ENCODE measurements at places on chromosomes 4 and X.
A peak's percentile ranks its signal among the peaks of the same experiment; 100 is the strongest.

DNA sequence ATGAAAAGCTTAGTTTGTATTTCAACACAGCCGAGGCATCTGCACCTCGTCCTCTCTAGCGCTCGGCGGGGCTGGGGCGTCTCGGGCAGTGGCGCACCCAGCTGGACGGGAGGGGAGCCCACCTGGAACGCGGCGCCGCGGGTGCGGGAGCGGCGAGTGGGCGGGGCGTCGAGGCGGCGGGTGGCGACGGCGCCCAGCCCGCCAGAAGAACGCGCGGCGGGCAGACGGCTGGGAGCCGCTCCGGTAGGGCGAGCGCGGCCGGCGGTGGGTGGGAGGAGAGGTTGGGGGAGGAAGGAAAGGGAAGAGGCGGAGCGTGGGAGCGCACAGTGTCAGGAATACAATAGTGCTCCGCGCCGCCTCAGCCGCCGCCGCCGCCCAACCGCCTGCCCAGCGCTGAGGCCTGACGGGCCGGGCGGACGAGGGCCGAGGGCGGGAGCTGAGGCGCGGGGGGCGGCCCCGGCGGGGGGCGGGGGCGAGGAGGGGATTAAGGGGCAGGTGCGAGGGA is at the start of gene JADE3:
TSS of gene JADE3 (plus strand) at position 324 of the 505 bp plus-strand sequence. CDS start 72,474 bp downstream, outside the sequence.
- peak; percentile 67 for DNase-seq

DNA sequence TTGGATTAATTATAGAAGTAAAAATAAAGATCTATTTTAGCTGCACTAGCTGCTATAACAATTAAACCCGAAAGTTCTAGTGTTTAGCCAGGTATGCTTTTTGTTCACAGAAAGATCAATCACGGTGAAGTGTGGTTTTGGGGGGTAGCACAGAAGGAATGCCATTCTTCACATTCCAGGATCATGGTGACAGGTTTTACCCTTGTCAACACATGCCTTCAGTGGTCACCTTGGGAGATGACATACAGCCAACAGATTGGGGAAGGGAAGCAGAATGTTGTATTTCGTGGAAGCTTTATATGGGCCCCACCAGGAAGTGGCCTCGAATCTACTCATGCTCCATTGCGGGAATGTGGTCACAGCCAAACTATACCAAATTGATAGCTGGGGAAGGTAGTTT is 753.6 kb downstream of the RAPGEF2 start:
- DNase-seq = no peak

DNA sequence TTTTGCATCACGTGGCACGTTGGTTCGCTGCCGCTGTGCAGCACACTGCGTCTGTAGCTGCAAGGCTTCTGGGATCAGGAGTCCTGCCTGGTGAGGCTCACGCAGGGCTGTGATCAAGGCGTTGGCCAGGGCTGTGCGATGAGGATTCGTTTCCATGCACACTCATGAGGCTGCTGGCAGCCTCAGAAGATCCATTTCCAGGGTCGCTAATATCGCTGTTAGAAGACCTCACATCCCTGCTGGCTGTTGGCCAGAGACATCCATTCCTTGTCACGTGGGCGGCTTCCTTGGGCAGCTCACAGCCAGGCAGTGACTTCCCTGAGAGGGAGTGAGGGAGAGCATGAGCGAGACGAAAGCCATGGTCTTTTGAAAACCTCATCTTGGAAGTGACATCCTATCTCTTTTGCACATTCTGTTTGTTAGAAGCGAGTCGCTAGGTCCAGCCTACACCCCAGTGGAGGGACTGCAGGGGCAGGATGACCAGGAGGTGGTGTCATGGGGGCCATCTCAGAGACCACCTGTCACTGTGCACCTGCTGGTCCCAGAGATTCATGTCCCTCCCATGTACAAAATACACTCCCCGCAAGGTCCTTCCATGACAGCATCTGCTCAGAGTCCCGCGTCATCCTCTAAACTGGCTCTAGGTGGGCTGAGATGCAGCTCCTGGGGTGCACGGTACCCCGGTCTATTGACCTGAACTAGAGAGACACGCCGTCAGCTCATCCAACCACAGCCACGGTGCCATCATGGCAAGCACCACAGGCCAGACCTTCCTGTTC is 12.2 kb downstream of the RGS12 start:
- peak; percentile 22 for DNase-seq

- no peak for DNase-seq
Observed at GRCh38 chr4:6507345-6507744, 34.9 kb upstream of the PPP2R2C start.

GRCh38 chr4:184403384-184403781 is 71.0 kb downstream of the IRF2 start:
- DNase-seq = peak; percentile 67

DNA sequence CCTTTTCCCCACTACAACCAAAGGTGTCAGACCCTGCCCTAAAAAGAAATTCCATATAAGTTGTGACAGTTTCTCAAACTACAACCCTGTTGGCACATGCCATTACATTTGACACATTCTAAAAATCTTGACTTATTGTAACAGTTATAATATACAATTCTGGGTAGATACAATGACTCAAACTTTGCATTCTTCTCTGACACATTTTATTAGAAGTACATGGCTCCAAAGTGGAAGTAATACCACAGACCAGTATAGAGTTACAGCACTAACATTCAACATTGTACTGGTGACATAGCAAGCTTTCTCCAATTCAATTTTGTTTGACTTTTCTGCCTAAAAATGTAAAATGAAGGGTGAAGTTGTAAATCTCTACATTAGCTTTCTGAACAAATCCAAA is 196.6 kb upstream of the ETNPPL start:
- DNase-seq = peak; percentile 53

- DNase-seq = no peak
Observed at GRCh38 chr4:128583753-128584712, 225.5 kb upstream of the JADE1 start.

GRCh38 chr4:46852800-46853199 is 56.2 kb downstream of the COX7B2 start:
- DNase-seq = no peak

- peak; percentile 49 for DNase-seq
Observed at GRCh38 chr4:52606726-52607125, 52.4 kb downstream of the USP46 start.

- DNase-seq = no peak
Observed at GRCh38 chr4:180999217-180999616, 1244.0 kb upstream of the TENM3 start.

DNA sequence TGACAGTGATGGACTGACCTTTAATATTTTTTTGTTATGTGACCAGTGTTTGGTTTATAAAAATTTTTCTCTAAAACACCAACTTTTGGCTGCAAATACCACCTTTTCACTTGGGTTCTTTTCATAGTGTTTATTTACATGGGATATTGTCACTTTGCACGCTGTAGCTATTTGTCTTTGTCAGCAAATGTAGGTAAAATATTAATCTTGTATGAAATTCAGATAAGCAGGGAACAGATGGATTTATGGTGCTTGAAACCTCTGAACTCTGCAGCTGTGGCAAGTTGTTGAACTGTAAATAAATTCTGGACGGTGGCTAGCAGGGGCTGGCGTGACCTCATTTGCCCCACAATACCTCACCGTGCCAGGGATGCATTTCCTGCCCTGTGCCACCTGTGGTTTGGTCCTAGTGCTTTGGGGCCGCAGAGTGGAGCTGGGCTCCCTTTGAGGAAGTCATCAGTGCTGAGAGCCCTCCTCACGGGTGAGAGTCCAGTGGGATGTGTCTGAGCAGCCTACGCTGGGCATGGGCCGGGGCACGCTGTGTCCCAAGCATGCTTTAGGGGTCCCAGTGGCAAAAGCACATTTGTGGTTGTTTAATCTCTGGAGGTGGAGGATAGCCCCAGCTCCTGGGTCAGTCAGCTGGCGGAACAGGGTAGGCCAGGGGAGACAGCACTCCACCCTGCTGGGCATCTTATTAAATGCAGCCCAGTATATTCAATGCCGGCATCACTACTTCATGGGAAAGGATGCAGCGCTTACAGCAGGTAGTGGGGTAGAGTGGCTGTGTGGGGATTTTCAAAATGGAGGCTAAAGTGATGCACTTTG is 108.6 kb downstream of the TBL1X start:
- DNase-seq = no peak

- peak; percentile 6 for DNase-seq
Observed at GRCh38 chr4:7280926-7281690, 88.8 kb downstream of the SORCS2 start.

DNA sequence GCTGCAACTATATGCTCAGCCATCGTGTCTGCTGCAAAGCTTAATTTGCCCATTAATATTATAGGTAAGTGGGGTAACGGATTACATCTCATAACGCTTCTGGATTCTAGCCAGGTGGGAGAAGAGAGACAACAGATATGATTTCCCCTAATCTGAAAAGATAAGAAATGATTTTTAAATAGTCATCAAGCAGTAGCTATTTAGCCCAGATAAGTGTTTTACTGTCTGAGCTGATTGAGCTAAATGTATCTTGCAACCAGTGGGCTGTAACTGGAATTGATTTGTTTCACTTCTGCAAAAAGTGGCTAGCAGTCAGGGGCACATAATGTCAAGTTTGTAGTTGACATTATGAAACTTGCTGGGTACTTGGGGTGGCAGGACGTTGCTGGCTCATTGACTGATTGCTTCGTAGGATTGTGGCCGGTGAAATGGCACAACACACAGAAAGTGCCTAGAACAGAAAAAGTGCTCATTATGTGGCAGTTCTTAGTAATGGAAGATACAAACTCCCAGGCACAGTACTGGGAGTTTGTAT is 18.5 kb downstream of the LAP3 start:
- no peak for DNase-seq

GRCh38 chr4:109232681-109233080 is 69.8 kb downstream of the COL25A1 start:
- DNase-seq = peak; percentile 14

GRCh38 chr4:71133491-71133890 is 140.0 kb downstream of the DCK start:
- DNase-seq = peak; percentile 7

GRCh38 chr4:19971829-19972228 is 279.9 kb upstream of the SLIT2 start:
- DNase-seq = peak; percentile 69

- no peak for DNase-seq
Observed at GRCh38 chr4:76055016-76055415, 19.1 kb upstream of the CXCL11 start.

DNA sequence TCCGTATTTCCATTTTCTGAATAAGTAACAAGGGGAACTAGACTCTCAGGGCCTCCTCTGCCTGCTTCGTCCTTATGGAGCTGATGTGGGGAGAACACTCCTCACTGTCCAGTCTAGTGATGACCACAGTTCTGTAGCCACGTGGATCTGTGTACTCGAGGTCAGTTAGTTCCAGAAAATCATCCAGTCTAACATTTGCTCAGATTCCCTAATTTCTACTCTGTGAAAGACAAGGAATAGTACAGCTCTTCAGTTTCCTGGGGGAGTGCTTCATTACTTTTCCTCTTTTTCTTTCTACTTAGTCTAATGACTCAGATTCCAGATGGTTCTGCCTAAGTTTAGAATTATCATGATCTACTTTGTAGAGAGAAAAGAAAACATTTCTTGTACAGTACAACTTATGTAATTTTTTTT is 82.6 kb downstream of the SORBS2 start:
- DNase-seq = peak; percentile 56

DNA sequence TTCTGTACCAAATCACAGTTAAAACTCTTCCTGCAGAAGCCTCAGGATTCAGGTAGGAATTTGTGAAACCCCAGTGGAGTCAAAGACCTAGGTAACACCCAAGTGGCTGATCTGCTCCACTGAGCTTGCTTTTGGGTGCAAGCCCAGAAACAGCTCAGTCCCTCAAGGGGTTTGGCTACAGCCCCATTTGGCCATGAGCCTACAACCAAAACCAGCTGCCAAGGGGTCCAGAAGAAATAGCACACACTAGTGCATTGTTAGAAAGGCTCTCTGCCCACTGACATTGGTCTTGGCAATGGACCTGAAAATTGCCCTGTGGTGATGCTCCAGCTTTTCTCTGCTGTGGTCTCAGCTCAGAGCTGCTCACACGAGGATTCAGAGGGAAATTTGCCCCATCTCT is 577.4 kb upstream of the INTU start:
- peak; percentile 37 for DNase-seq

DNA sequence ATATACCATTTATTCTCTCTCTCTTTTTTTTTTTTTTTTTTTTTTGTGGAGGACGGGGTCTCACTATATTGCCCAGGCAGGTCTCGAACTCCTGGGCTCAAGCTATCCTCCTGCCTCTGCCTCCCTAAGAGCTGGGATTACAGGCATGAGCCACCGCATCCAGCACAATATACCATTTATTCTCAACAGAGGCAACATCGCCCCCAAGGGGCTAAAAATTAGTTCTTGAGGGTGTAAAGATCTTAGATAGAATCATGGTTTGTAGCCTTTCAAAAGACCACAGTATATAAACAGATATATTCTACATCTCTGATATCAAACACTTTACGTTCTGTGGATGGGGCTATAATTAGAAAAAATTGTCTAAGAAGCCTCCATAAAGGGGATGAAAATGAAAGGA is 39.8 kb upstream of the TCEAL2 start:
- DNase-seq = no peak

DNA sequence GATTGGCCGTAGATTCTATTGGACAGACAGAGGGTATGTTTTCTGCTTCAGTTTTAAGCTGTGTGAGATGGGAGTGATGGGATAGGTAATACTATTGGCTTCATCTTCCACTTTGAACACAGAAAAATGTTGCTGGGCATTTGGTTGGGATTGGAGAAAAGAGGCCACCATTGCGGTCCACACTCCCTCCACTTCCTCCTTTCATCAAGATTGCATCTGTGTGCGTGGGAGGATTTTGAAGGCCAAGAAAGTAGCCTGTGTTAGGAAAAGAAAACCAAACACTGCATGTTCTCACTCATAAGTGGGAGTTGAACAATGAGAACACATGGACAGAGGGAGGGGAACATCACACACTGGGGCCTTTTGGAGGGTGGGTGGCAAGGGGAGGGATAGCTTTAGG is 56.4 kb downstream of the EGF start:
- DNase-seq = no peak

GRCh38 chrX:133215747-133216146 is 2.4 kb downstream of the TFDP3 start:
- DNase-seq = peak; percentile 41

DNA sequence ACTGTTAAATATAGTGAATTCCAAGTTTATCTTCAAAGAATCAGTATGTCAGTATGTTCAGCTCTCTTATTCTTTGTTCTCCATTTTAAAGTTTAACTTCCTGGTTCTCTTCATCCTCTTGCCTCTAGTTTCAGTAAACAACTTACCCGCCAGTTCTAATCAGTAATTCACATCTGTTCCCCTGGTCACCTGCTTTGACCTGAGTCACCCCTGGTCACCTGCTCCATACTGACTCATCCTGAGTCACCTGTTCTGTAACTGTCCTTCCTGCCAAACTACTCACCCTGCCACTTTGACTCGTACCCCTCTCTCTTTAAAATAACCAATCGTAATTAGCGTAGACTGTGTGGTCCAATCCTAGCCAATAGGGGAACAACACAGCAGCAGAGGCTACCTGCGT is 992.7 kb upstream of the HS3ST1 start:
- no peak for DNase-seq

DNA sequence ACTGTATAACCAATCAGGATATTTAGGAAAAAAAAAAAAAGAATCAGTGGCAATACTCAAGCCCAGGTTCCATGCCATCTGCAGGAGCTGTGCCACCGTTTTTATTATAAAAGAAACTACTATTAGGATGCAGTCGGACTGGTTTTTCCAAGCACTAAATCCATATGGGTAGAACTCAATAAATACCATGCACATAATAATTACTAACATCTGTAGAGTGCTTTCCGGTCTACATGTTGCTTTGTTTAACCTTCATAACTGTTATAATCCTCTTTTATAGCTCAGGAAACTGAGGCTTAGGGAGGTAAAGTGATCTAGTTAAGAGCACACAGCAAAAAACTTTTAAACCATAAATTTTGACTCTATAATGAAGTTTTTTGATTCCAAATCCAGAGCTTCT is 24.0 kb downstream of the ARSJ start:
- DNase-seq = no peak

Data from iris pigment epithelial cell (primary cell).